SK-N-SH (cell line): ENCODE measurements at places on chromosomes 12 and 14.

- no peak for DNase-seq
Measured at GRCh38 chr14:54975856-54976255, 51.0 kb downstream of the WDHD1 start.

DNA sequence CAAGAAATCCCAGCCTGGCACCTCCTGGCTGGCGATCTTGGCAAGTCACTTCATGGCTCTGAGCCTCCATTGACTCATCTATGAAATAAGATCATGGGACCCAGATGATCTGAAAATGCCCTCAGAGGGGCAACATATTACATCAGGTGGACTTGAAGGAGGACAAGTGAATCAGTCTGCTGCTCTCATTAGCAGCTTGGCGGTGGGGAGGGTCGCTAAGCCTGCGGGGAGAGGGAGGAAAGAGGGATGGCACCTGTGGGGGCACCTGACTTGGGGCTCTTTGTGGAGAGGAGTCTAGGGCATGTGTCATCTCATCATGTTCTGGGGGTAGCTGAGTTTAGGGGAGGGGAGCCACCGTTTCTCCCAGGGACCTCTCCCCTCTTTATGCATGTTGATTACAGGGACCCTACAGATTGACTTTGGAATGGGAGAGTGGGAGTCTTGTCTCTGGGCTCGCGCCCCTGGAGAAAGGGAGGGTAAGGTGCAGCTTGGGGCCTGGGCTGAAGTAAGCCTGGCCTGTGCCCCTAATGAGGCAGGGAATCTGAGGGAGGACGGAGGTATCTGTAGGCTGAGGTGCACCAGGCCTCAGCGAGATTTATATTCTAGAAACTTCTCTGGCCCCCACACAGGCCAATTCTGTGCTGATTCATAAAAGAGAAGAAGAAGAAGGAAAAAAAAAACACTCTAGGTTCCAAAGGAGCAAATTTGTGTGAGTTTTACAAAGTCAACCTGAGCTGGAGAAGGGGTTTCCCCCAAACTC is 29.3 kb upstream of the BATF start:
- DNase-seq = no peak

- DNase-seq = peak; percentile 21
Measured at GRCh38 chr14:54275997-54276725, 120.6 kb upstream of the CDKN3 start.

GRCh38 chr14:89613260-89614008 is 196.4 kb upstream of the FOXN3 start:
- no peak for DNase-seq
